Peyer's patch (tissue), 4 donors: ENCODE measurements at places on chromosomes 2 and 18. TPM values are rescaled to one million over a fixed set of nuclear protein-coding genes. Genes with fewer than 3 reads are reported as not detected.

GRCh38 chr2:218180467-218181114, 13.8 kb upstream of the CXCR1 start:
- DNase-seq: peak; percentile 60

The MAIP1 gene
- 40.5 TPM for total RNA-seq

The NFATC1 gene
- total RNA-seq: 41.3 TPM

DNA sequence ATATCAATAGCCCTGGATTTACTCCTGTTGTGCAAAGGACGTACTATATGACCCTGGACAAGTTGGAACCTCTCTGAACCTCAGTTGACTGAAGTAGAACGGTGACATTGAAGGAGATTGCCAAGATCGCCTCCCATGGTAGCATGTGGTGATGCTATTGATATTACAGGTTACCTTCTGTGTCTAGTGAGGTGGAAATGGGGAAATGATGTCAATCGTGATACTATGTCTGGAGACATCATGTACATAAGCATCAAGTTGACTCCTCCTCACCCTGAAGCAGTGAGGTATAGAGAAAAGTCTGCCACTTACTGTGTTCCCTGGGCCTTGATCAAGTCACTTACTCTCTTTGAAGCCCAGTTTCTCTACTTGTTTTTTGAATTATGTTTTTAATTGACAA, 93.9 kb downstream of the KLF7 start:
- DNase-seq: no peak

DNA sequence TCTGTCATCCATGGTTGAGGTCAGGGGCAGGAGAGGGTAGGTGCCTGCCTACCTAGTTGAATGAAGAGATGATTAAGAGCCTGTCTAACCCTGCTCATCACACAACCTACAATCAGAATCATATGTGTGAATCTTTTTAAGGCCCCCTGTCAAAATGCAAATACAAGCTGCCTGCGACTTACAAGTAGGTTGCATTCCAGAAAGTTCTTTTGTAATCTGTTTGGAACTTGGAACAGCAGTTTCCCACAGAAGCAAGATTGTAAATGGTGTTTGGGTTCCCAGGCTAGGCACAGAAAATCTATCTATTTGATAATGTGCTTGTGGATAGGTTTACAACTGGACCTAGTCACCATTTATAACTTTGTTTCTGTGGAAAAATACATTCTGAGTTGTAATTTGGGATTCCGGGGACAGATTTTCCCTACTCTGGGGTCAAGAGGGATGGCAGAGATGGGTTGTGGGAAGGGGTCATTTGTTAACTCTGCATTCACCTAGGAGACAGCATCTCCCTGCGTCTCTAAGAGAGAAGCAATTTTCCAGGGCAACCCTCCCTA, 4.4 kb downstream of the LIPG start:
- DNase-seq: no peak

GRCh38 chr18:24968238-24968775, 383.7 kb downstream of the ZNF521 start:
- no peak for DNase-seq

DNA sequence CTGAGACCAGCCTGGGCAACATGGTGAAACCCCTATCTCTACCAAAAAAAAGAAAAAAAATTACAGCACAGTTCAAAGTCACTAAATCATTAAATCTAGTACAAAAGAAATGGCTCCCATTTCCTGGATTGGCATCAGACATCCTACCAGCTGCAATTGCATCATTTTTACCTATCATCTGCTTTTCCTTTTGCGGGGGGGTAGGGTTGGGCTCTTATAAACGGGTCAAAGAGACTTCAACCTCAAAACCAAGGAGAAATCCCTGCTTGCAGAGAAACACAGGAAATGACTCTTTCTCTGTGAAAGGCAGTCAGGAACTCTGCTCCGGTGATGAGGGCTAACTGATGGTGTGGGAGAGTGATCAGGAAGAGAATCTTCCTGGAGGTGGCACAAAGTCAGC, 45.3 kb upstream of the RFX8 start:
- no peak for DNase-seq

DNA sequence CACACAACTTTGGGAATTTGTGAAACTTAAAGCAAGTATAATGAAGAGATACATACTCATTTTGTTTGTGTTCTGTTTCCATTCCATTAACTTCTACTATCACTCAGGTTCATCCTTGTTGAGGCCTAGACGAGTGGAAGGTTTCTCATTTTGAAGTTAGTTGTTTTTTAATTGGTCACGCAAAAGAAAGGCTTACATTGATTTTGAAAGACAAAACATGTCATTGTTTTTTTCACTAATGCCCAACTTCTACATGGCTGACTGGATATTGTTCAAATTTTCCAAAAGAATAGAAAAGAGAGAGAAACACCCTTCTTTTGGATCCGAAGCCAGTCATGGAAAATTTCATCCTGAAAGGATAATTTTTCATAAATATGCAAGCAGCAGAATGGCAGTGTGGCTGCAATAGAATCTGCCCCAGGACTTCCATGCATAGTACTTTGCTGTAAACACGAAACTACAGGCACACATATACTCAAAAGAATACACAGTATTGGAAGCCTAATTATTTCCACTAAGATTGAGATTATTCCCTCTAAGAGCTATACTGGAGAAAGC, 27.4 kb downstream of the PRKCE start:
- DNase-seq: no peak

GRCh38 chr2:173239644-173240043, 115.0 kb upstream of the CDCA7 start:
- DNase-seq: no peak

The NCOA1 gene
- 54.3 TPM for total RNA-seq

DNA sequence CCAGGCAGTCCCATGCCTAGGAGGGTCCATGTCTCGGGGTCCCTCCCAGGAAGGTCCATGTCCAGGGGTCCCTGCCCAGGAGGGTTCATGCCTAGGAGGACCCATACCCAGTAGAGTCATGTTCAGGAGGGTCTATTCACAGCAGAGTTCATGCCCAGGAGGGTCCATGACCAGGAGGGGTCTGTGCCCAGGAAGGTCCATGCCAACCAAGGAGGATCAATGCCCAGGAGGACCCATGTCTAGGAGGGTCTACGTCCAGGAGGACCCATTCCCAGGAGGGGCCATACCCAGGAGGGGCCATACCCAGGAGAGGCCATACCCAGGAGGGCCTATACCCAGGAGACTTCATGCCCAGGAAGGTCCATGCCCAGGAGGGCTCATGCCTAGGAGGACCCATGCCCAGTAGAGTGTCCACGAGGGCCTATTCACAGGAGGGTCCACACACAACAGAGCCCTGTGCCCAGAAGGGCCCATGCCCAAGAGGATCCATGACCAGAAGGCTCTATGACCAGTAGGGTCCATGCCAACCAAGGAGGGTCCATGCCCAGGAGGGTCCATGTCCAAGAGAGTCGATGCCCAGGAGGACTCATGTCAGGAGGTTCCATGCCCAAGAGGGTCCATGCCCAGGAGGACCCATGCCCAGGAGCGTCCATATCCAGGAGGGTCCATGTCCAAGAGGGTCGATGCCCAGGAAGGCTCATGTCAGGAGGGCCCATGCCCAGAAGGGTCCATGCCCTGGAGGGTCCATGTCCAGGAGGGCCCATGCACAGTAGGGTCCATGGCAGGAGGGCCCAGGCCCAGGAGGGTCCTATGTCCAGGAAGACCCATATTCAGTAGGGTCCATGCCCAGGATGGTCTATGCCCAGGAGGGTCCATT, 10.1 kb downstream of the GPR35 start:
- no peak for DNase-seq

The TIMM21 gene
- total RNA-seq: 15.9 TPM

DNA sequence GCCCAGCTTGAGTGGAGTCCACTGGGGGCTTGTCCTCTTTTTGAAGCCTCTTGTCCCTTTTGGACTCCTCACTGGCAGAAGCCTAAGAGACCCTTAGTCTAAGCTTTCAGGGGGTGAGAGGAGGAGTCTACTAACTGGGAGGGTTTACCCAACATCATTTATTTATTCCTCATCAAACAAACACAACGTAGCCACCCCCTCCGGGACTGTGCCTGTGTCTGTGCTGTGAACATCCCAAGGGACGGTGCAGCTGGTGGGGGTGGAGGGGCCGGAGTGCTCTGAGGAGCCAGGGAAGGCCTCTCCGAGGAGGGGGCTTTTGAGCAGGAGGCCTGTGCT, 42.7 kb upstream of the TAF1B start:
- DNase-seq: no peak
